Upper lobe of right lung (tissue), 1 donor: ENCODE measurements at places on chromosomes 3 and 15. TPM values are rescaled to one million over a fixed set of nuclear protein-coding genes. Genes with fewer than 3 reads are reported as not detected.

Gene FBXW12
- not detected for total RNA-seq

Gene KY
- 0.29 TPM for total RNA-seq

Gene SCN11A
- 0.14 TPM for total RNA-seq

Gene RETNLB
- not detected for total RNA-seq

Gene TRIM42
- total RNA-seq, result not detected

Gene MEGF11
- 3.0 TPM for total RNA-seq

Gene DISP2
- 6.5 TPM for total RNA-seq

Gene MEX3B
- 1.9 TPM for total RNA-seq

Gene FRMD5
- total RNA-seq, result 1.2 TPM

Gene TGM4
- total RNA-seq, result not detected

Gene PPP1R14D
- total RNA-seq, result 1.3 TPM

Gene SOX14
- not detected for total RNA-seq

Gene FRMD4B
- 60.7 TPM for total RNA-seq

Gene CCRL2
- 28.5 TPM for total RNA-seq

Gene HCN4
- total RNA-seq, result 0.06 TPM

Gene ISLR2
- 4.0 TPM for total RNA-seq

Gene PTH1R
- total RNA-seq, result 14.9 TPM

Gene INSYN1
- total RNA-seq, result 6.2 TPM

Gene ERICH6
- not detected for total RNA-seq

Gene GMNC
- total RNA-seq, result not detected

Gene LMAN1L
- total RNA-seq, result not detected

Gene SLC24A5
- 0.84 TPM for total RNA-seq

Gene ROBO1
- total RNA-seq, result 27.1 TPM

Gene WDR76
- total RNA-seq, result 6.2 TPM

Gene PRKCD
- total RNA-seq, result 78.4 TPM

Gene PPP1R2
- 46.3 TPM for total RNA-seq

Gene AMOTL2
- total RNA-seq, result 119 TPM

Gene GOLGA6C
- total RNA-seq, result not detected

Gene CCR8
- total RNA-seq, result not detected

Gene CISH
- 71.6 TPM for total RNA-seq

Gene TMEM212
- total RNA-seq, result not detected

Gene CASR
- total RNA-seq, result 0.20 TPM

Gene GAP43
- total RNA-seq, result not detected

Gene VILL
- 8.9 TPM for total RNA-seq

Gene RAB5A
- total RNA-seq, result 71.7 TPM

Gene DNAJA4
- total RNA-seq, result 17.9 TPM

Gene CNOT10
- 30.1 TPM for total RNA-seq

Gene TLR9
- 0.87 TPM for total RNA-seq

Gene ARPP19
- total RNA-seq, result 156 TPM

Gene NUP210
- total RNA-seq, result 19.8 TPM

Gene GOLGA8H
- 0.67 TPM for total RNA-seq

Gene SLC6A11
- total RNA-seq, result 0.17 TPM

Gene BOC
- 6.1 TPM for total RNA-seq

Gene SPATA12
- 0.38 TPM for total RNA-seq

Gene IMP3
- 54.9 TPM for total RNA-seq

Gene BNC1
- 3.1 TPM for total RNA-seq

Gene KIF7
- 2.1 TPM for total RNA-seq

Gene GRIP2
- 0.52 TPM for total RNA-seq

Gene GORASP1
- 86.9 TPM for total RNA-seq

Gene RASGRF1
- total RNA-seq, result 105 TPM

Gene RARRES1
- 41.5 TPM for total RNA-seq

Gene FEZF2
- not detected for total RNA-seq

Gene ASB14
- total RNA-seq, result not detected

Gene MESP2
- not detected for total RNA-seq

Gene SEC62
- 157 TPM for total RNA-seq

Gene KCNAB1
- total RNA-seq, result 3.2 TPM

Gene ALS2CL
- 64.5 TPM for total RNA-seq

Gene FBLN2
- 32.9 TPM for total RNA-seq
